Right atrium auricular region (tissue), 2 donors: ENCODE measurements at places on chromosomes 13 and 19. TPM values are rescaled to one million over a fixed set of nuclear protein-coding genes. Genes with fewer than 3 reads are reported as not detected.

Gene ITGBL1
- total RNA-seq: 2.4 TPM

Gene NLRP11
- total RNA-seq: not detected

Gene KLK14
- 0.35 TPM for total RNA-seq

DNA sequence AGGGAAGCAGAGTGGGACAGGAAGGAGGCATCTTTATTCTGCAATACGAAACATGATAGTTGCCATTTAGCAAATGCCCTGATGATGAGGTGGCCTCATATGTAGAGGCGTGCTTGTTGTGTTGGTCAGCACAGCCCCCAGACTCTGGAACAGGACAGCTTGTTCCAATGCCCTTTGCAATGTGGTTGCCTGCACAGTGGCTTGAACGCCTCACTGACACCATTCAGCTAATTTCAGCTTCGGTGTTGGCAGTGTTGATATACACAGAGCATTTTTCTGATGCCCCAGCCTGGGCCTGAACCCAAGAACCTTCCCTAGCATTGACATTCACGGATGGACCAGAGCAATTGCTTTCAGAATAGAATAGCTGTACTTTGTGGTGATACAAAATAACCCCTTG, 133.3 kb downstream of the HS6ST3 start:
- peak; percentile 66 for DNase-seq

DNA sequence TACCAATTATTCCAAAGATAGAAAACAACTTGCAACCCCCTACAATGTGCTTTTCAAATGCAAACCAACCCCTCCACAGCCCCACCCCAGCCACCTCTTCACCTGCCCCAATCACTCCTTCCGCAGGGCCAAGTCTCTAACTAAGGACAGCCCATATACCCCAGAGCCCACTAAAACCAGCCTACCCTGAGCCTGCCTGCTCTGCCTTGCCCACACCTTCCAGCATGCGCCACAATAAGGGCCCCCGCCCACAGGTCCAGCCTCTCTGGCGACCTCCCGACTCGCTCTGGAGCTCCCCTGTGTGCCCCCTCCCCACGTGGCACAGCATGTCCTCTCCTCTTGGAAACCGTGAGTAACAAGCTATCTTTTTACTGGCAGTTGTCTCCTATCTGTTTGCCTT, 42.8 kb upstream of the MEDAG start:
- DNase-seq: no peak
